ENCODE measurements at places on chromosomes 7 and 10.

DNA sequence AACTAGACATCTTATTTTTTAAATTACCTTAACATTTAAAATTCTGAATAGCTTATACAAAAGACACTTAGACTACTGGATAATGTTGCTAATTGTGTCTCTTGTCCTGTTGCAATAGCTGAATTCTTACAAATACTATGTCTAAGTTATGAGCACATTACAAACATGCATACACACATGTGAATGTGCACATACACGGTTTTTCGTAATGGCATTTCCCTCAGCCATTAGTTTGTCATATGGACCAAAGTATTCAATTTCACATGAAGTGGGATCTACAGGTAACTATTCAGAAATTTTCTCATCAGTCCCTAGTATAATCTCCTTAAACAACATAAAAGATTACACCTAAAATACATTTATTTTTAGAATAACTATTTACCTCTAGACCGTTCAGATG lies 178.6 kb upstream of the BET1 start:
- no peak for DNase-seq

DNA sequence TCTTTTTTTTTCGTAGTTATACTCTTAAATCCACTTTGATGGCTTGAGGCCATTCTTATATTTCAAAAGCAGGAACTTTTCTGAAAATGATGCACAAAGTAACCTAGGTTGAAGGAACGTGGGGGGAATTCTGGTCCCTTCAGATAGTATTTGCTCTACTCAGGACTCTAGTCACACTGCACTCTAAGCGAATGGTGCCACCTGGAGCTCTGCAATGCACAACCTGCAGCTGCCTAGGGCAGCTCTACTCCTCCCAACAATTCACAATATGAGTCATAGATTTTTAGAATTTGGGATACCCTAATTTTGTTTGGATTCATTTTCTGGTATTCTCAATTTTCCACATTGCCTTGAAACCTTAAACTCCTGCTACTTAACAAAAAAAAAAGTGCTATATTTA lies 17.3 kb downstream of the SYPL1 start:
- no peak for DNase-seq

GRCh38 chr10:87531908-87532622 lies 27.4 kb downstream of the MINPP1 start:
- DNase-seq: no peak

- DNase-seq: no peak
These were observed 183.6 kb upstream of the GDF10 start for GRCh38 chr10:47116445-47116844.

DNA sequence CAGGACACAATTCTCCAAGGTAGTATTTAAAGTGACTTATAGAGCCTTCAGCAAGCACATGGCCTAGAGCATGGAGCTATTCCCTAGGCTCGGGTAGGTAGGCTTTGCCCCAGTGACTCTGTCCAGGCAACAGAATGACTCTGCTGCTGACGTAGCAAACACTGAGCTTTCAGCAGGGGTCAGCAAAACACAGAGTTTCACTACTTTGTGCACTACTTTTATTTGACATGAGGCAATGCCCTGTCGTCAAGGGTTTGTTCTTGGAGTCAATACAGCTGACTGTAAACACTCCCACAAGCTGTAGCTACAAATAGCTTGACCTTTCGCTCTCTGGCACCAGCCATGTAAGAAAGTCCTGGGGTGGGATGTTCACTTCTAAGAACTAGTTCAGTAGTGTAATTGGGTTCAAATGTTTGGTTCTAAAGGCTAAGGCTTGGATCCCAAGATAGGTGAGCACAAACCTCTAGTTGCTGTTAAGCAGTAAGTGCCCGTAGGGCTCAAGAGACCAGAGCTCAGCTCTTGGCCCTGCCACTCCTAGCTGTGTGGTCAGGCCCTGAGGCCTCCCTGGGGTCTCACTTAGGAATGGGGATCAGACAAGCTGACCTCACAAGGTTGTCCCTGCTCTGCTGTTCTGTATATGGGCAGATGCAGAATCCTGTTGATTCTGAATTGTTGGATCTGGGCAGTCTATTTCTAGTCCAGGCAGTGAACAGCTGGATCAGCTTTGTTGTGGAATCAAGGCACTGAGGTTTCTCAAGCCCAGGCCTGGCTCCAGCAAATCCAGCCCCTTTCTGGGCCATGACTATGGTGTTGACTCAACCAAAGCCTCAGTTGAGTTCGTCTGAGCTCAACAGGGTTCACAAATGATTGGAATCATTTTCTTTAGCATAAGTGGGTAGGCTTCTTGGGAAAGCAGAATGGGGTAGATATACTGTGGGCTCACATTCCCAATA lies 10.7 kb downstream of the NODAL start:
- DNase-seq: no peak
